Heart left ventricle (tissue), 16 donors: ENCODE measurements at places on chromosomes 11 and 22.
A peak's percentile ranks its signal among the peaks of the same experiment; 100 is the strongest.

DNA sequence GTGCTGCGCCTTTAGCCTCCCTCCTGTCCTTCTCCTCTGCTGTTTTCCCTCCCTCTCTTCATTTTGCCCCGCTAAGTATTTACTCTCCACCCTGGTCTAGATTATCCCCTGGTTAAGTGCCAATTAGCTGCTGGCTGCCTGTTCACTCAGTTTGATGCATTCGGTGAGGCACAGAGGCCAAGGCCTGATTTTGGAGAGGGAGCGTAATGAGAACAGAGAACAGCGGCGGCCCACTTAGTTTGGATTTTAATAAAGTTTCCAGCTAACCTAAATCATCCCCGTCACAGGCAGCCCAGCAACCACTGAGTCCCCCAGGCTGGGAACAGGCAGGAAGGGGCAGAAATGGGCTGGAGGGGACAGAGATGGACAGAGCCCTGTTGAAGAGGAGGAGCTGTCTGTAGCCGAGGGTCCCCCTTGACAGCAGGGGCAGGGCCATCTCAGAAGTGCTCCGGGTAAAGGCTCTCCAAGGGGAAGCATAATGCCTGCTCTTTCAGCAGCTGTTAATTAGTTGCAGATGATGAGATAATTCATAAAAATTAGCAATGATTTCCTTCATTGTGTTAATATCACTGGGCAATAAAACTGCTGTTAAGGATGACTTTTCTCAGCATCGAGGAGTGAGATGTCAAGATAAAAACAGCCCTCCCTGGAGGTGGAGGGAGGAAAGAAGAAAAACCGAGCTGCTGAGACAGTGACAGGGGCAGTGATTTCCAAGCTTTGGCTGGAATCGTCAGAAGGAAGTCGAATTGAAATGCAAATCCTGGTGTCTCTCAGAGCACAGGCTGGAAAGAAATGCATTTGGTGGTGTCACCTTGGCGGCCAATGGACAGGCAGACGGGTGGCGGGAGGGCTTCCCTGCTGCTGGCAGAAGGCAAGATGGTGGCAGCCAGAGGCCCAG lies 170.1 kb downstream of the GRIK4 start:
- no peak for DNase-seq

GRCh38 chr11:34214961-34215805 lies 109.8 kb downstream of the NAT10 start:
- DNase-seq: no peak

- no peak for DNase-seq
These were observed 12.9 kb downstream of the MPEG1 start for GRCh38 chr11:59199546-59200422.

DNA sequence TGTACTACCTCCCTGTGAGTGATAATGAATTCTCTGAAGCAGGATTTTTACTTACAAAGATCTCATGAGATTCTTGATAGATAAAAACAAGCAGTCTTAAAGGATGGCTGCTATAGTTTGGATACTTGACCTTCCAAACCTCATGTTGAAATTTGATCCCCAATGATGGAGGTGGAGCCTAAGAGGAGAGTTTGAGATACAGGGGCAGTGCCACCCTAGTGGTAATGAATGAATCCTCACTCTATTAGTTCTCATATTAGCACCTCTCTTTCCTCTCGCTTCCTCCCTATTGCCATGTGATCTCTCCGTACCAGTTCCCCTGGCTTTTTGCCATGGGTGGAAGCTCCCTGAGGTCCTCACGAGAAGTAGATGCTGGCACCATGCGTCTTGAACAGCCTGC lies 37.9 kb upstream of the OR8B8 start:
- no peak for DNase-seq

- no peak for DNase-seq
These were observed 42.0 kb downstream of the ALG9 start for GRCh38 chr11:111829185-111829968.

GRCh38 chr11:117535201-117535849 lies 207.7 kb downstream of the CEP164 start:
- no peak for DNase-seq

DNA sequence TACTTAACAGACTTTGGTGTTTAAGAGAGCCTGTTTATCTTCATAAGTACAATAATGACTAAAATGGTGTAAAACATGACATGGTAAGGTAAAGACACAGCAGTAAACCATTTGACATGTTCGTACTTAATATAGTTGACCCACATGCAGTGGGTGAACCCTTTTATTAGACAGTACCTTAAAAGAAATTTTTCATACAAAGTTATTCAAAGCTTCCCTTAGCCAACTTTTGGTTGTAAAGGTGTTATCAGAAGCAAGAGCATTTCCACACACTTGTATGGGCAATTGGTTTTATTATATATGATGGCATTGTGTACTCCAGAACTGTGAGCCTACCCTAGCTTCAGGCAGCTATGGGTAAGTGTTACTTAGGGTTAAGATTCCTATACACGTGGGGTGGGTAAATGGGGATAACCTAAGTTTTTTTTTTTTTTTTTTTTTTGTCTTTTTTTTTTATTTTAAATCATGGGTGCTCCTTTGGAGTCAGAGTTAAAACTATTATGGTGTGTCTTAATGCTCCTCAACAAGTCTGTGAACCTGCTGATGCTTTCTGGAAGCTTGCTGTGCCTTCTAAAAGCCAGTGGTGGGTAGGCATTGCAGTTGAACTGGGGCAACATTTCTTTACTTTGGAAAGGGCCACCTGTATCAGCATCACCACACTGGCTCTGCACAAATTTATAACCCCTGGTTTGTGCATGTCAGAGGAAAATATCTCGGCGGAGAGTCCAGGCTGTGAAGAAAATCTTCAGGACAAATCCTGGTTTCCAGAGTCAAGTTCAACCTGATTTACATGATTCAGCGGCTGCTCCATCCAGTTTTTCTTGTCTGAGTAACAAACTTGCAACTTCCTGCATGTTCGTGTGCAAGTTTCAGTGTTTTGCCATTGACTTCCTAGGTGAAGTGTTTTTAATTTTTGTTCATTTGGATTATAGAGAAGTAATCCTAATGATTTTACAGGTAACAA lies 3.3 kb downstream of the PCF11 start:
- DNase-seq: no peak

GRCh38 chr11:44146931-44147330 lies 51.5 kb downstream of the EXT2 start:
- no peak for DNase-seq

GRCh38 chr11:18243783-18244362 lies 4.6 kb downstream of the SAA2 start:
- no peak for DNase-seq

DNA sequence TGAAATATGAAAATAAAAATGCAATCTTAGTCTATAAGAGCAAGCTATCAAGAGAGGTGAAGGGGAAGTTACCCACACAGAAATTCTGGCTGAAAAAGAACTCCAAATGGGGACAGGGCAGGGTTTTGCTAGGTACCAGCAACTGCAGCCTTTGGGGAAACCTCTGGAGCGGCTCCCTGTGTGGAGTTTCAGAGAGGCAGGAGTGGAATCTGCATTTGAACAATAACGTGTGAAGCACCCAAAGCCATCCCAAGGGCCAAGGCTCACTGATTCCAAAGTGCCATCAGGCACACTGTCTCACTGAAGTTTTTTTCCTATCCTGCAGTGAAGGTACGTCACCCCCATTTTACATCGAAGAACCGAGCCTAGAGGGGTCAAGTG lies 87.8 kb downstream of the KCNC1 start:
- no peak for DNase-seq

- DNase-seq: no peak
These were observed 70.2 kb downstream of the MED15 start for GRCh38 chr22:20577549-20577975.

GRCh38 chr11:38323961-38324761 lies 1726.1 kb upstream of the RAG2 start:
- DNase-seq: no peak

DNA sequence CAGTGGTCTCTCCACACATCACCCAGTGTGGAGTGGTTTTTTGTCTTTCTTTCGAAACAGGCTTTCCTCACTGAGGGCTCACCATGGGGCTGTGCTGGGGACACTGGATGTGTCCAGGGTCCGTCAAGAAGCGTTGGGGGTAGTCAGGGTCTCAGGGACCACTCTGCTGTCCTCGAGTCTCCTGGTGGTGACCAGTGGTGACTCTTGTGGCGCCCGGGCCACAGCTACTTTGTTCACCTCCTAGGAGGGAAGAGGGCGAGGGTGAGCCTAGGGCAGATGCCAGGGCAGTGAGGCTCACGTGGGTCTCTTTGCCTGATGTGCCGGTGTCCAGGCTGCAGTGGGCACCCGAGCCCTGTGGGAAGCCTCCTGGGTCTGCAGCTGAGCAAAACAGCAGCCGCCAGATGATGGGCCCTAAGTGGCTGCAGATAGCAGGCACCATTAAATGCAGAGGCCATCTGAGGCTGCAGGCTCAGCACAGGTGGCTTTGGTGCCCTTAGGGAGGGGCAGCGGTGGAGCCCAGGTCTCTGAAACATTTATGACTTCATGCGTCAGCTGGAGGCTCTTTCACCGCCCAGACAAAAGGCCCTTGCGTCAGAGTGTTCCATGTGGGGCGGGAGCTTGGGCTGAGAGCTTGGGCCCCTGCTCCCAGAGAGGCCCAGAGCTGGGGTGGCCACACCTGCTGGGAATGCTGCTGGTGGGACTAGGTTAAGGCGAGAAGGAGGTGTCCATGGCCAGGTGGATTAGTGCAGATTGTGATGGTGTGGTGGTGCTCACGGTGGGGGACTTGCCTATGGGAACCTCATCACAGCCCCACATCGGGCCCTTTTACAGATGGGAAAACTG lies 29.5 kb downstream of the KCNQ1 start:
- DNase-seq: peak; percentile 66

- no peak for DNase-seq
These were observed 64.6 kb upstream of the ADSL start for GRCh38 chr22:40281717-40282116.

GRCh38 chr22:32409977-32410376 lies 2.1 kb downstream of the RTCB start:
- DNase-seq: no peak

- DNase-seq: no peak
These were observed 420.0 kb downstream of the DYNC2H1 start for GRCh38 chr11:103529181-103529684.

DNA sequence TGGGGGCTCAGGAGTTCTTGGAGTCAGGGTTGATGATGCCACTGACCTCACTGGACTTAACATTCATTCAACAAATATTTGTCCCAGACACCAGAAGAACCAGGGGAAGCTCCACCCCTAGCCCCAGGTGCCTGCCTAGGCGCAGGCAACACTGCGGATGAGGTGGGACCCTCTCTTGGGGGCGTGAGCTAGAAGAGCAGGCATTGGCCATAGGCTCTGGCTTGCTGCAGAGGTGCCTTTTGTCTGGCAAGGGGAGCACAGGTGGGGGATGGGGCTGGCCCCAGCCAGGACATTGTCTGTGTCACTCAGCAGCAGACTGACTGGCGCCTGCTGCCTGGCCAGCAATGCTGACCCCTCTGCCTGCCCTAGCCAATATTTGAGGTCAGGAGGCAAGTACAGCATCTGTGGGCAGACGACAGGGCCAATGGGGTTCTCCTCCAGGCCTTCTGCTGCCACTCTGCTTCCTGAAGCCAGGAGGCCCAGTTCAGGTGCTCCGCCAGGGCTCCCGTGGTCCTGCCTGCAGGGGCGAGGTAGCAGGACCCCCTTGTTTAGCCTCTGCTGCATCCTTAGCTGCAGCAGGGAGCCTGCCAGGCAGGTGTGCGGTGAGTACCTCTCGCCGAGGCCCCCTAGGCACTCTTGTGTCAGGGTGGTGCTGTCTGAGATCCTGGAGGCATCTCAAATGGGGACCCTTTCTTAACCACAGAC lies 4.0 kb downstream of the LINC01488 start:
- DNase-seq: peak; percentile 53

DNA sequence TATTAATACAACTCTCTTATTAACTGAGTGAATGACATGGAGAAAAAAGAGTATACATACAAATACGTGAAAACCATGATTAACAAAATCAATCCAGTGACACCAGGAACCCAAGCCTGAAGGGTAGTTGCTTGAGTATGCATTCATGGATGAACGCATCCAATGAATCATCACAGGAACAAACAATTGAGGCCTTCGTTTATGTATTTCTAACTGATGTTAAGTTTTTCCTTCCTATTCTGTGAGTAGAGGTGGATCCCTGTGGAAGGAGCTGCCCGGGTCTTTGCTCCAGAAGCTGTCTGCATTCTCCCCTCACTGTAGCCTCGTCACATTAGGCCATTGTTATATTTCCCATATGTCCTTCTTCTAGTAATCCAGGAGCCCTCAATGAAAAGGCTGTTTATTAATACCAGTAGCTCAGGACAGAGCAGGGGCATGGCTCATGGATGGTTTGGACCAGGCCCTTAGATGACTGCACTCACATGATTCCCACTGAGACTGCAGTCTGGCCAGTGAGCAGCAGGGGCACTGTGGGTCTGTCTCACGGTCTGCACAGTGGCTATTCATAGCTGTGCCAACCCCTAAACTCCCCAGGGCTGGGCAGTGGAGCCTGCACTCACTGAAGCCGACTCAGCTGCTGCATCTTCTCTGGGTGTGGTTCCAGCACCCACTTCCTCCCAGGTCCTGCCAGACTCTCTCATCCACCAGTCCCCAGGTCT lies 128.1 kb upstream of the TOP3B start:
- DNase-seq: peak; percentile 56
